ENCODE measurements at places on chromosomes 12 and 14.
A peak's percentile ranks its signal among the peaks of the same experiment; 100 is the strongest.

DNA sequence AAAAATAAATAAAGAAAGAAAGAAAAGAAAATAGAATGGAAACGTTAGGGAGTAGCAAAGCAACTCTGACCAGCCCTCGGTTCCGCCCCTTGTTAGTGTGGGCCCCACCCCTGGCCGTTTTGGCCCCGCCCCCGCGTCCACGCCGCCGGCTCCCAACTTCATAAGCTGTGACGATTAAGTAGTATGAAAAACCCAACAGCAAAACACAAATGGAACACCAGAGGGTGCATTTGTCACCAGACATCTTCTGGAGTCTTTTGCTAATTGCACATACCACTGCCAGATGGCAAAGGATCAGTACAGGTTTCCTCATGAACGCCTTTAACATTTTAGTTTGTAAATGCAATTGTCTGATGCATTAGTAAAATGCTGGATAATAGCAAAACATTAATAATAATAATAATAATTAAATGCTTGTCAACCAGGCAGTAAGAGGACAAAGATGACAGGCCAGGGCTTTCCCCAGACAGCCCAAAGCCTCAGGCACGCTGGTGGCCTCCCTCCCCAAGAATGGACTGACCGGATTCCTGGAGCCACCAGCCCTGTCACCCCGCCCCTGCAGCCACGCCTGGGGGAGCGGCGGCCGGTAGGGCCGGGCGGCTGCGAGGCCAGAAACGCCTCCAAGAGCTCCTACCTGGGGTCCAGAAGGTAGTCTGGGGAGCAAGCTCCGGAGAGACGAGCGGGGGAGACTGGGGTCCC is 23.6 kb downstream of the HSP90AA1 start:
- peak; percentile 72 for DNase-seq

DNA sequence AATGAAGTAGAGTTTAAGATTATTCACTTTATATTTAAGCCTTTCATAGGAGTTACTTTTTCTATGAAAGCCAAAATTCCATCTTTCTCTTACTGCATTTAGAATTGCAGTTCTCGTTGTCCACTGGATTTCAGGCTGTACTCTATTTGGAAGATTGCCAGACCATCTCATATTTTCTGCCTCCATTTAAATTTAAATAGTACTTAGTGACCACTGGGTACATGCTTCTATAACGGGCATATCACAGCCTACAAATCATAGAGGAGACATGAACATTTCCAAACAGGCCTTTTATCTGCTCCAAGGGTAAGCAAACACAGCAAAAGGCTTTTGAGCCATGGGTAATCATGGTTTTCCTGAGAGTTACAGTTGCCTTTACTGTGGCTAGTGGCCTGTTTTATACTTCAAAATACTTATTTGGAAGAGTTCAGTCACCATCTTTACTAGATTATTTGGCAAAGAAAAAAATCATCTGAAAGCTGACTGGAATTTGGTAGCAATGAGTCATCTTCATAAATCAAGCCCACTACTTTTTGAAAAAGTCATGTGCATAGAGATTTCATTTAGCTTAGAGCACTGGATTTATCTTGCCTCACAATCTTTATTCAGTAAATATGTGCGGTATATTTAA is 15.7 kb downstream of the ANO6 start:
- no peak for DNase-seq

GRCh38 chr12:104494137-104494792 is 37.5 kb downstream of the CHST11 start:
- peak; percentile 60 for DNase-seq

- no peak for DNase-seq
These were observed 1.5 kb upstream of the GPR162 start for GRCh38 chr12:6820166-6820565.

- peak; percentile 17 for DNase-seq
These were observed at the start of gene FAIM2 for GRCh38 chr12:49903700-49904423. Gene FAIM2 (minus strand): TSS chr12:49903900. CDS start chr12:49903792, 108 bp downstream.

- DNase-seq = no peak
These were observed 3.7 kb upstream of the COX8C start for GRCh38 chr14:93343266-93343665.

GRCh38 chr14:61547186-61548069 is 147.9 kb upstream of the HIF1A start:
- no peak for DNase-seq

GRCh38 chr12:43402436-43402835 is 149.6 kb downstream of the ADAMTS20 start:
- no peak for DNase-seq

- DNase-seq = no peak
These were observed 1.1 kb downstream of the GCH1 start for GRCh38 chr14:54901380-54902142.

DNA sequence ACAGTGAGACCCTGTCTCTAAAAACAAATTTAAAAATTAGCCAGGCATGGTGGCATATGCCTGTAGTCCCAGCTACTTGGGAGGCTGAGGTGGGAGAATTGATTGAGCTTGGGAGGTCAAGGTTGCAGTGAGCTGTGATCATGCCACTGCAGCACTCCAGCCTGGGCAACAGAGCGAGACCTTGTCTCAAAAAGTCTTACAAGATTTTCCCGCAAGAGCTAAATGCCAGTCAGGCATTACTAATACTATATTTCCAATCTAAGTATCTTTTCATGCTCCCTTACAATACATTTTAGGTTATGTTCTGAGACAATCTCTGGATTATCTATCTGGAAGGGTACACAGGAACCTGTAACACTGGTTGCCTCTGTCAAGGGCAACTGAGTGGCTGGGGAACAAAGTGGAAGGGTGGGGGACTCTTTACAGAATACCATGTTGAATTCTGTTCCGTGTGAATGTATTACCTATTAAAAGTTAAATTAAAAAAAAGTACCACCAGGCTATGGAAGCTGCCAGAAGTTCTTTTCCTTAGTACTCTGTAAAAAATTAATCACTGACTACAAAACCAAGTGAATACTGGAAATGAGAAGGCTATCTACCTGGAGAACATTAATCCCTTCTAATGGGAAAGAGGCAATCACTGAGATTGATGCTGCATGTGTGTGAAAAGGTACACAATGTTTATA is 56.7 kb downstream of the BTBD7 start:
- no peak for DNase-seq

DNA sequence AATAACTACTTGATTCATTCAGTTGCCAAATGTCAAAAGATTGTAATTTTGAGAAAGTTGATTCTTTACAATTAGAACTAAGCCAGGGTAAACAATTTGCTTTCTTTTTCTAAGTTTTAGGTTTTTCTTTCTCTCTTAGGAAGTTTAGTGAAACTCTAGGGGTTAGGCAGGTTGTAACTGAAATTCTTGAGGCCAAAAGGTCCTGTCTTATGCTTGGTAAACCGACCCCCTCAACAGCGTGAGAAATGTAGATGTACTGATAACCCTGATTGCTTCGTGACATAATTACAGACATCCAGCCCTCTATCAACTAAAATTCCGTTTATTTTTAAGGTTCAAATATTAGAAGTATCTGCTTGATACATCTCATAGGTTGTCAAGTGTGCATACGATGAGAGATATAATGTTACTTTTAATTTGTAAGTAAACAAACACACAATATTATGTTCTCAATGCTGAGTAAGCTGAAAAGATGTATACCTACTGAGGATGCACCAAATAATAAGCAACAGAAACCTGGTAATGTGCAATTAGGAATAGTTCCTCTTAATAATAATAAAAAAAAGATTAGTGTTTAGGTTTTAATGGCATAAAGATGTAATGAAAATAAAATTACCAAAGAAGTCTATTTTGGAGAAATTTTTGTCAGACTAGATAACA is 7.2 kb downstream of the FUT8 start:
- no peak for DNase-seq

GRCh38 chr12:127273626-127274025 is 993.3 kb upstream of the TMEM132C start:
- DNase-seq = no peak

- no peak for DNase-seq
These were observed 3.9 kb downstream of the TBPL2 start for GRCh38 chr14:55436519-55436918.

DNA sequence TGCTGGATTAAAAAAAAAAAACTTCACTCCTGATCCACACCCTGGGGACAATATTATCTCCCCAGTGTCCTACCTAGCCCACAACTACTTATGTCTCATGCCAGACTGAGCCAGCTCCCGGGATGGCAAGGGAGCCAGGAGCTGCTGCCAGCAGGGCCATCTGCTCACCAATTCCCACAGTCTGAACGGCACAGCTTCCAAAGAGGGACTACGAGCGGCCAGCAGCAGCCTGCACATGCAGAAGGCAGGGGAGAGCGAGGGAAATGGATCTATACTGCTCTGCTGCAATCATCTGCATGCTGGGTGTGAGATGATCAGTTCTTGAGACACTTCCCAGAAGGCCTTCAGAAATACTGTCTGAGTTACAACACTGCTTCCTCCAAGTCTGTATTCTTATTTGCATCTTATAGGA is 11.1 kb downstream of the SSH1 start:
- no peak for DNase-seq

DNA sequence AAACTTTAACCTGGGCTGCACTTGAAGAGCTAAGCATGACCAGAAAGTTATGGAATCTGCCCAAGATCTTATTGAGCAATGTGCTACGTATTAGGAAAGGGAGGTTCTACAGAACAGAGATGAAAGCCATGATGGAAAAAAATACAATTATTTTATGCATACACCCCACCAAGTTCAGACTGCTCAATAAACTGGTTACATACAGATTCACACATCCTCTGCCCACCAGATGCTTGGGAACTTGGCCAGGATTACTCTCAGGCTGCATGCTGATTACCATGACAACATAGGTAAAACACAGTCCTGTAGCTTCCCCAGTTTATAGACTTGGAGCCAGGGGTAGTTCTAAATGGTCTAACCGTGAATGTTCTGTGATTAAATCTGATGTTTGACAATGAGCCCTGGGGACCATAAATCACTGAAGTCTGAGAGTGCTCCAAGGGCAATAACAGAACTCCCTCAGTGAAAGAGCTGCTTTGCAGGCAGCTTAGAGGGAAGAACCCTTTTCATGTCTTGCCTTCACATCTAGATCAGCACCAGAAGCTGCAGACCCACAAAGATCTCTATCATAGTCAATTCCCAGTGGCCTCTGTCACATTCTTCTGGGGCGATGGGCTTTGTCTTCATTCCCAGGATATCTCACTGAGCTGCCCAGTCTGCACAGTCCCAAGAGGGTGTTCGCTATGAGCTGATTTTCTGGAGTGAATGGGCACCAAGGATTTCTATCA is 232.2 kb downstream of the EMP1 start:
- no peak for DNase-seq
